HEK293T (cell line): ENCODE measurements at places on chromosomes 2 and 18.

GRCh38 chr2:64982311-64982857, 6.8 kb upstream of the SLC1A4 start:
- DNase-seq: no peak

DNA sequence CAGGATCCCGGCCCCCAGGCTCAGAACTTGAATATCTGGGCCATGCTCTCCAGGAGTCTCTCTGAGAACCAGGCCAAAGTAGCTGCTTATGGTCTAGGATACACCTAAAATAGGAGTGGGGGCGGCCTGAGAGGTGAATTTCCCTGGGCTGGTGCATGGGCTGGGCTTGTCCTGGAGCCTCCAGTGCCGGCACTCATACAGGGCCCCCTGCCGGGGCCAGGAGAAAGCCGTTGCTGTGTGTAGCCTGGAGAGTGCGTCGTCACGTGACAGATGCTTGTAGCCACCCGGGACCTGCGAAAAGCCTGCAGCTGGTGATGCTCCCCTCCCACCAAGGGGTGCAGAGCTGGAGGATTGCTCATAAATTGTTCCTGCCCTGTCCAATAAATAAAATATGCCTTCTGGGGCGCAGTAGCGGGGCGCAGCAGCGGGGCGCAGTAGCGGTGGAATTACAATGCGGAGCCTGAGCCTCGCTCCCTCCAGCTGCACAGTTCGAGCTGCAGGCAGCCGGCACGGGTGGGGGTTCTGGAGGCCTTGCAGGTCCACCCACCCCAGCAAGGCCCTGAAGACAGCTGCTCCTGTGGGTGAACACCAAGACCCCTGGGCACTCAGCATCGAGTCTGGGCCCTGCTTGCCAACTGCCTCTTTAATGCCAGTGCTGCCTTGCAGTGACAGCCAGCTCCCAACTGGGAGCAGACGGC, 289.9 kb downstream of the NDUFA10 start:
- DNase-seq: no peak

DNA sequence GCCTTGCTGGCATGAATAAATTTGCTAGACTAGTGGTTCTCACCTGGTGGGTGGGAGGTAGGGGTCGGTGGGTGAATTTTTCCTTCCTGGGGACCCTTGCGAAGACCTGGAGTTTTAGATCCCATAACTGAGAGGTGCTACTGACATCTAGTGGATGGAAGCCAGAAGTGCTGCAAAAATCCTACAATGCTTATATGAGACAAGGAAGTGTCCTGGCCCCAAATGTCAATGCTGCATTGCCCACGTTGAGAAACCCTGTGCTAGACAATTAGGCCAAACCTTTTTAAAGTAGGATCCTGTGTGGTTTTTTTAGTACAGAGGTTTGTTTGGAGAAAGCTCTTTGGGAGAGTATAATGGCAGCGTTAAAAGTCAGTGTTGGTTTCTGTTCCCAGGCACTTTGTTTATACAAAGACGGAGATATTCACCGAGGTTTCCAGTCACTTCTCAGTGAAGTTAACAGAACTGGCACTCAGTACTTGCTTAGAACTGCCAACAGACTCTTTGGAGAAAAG, 9.6 kb downstream of the SERPINB8 start:
- peak; percentile 39 for DNase-seq

GRCh38 chr18:50662177-50662576, 102.3 kb downstream of the MAPK4 start:
- peak; percentile 11 for DNase-seq

DNA sequence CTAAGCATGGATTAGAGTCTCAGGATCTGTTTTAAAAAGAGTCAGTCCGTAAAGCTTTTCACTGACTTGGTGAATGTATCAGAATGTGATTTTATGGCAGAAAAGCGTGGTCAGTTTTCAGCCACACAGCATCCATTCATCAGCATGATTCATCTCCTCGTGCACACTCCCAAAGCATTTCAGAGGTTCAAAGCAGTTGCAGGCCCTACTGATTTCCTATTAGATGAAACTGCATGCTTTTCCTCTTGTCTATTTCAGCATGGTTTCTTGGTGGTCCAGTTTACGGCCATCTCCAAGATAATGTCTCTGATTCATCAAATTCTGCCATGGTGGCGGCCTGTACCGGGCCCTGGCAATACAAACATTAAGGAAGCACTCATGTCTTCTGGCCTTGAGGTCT, 4.8 kb upstream of the PARD6G start:
- no peak for DNase-seq

GRCh38 chr2:196944570-196944969, 18.1 kb upstream of the PGAP1 start:
- no peak for DNase-seq

DNA sequence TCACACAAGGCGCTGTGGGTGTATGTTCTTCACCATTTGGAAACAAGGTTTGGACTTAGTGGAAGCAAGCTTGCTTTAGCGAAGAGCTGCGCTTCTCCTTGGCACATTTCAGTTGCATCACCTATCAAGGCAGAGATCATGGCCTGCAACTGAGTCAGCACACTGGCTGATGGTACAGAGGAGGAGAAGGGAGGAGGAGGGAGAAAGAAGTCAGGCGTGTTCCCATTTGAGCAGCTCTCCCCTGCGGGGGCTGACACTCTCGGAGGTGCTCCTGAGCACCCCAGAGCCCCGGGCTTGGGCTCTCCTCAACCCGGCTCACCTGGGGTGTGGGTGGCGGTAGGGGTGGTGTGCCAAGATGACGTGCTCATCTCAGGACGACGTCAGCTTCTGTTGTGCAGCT, 6.0 kb upstream of the SERPINB5 start:
- DNase-seq: no peak

DNA sequence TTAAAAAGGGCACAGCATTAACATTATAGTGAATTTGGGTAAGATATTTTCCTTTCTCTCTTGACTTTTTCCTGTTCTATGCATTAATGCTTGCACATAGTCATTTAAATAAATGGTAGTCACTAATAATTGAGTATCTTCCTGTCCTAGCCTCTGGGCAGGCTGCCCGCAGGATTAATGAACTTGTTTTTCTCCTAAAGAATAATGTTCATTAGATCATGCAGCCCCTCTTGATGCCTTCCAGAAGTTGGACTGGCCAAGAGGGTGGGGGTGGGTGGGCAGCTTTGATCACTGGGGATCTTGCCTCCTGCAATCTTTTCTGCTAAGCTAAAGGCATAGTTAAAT, 514.5 kb upstream of the CDH2 start:
- DNase-seq: no peak
